ENCODE measurements at places on chromosomes 13 and 19.

DNA sequence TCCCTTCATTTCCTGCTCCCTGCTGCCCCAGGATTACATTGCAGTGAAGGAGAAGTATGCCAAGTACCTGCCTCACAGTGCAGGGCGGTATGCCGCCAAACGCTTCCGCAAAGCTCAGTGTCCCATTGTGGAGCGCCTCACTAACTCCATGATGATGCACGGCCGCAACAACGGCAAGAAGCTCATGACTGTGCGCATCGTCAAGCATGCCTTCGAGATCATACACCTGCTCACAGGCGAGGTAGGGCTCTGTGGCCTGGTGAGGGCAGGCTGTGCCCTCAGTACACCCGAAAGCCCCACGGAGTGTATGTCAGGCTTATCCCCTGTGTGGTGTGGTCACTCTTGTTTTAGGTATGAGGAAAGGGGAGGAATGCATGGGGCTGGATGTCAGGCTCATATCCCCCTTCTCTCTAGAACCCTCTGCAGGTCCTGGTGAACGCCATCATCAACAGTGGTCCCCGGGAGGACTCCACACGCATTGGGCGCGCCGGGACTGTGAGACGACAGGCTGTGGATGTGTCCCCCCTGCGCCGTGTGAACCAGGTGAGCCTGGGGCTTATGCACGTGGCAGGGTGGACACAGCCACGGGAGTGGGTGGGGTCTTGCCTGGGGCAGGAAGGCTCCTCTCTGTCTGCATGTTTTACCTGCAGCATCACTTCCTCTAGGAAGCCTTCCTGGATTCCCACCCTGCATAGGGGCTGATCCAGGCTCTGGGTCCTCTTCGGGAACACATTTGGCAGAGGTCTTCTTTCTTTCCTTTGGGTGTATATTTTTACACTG lies 2.3 kb upstream of the RNF225 start:
- DNase-seq: no peak

GRCh38 chr19:4712771-4713170 lies 10.9 kb downstream of the DPP9 start:
- peak; percentile 52 for DNase-seq

DNA sequence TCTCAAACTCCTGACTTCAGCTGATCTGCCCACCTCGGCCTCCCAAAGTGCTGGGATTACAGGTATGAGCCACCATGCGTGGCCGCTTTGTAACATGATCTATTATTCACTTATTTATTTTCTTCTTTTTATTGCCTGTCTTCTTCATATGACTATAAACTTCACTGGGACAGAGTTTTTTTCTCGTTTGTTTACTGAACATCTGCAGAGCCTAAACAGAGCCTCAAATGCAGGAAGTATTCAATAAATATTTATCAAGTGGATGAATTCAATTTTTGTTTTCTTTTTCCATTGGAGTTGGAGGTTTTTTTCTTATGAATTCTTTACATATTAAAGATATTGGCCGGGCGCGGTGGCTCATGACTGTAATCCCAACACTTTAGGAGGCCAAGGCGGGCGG lies 54.7 kb downstream of the SKA3 start:
- DNase-seq: no peak

DNA sequence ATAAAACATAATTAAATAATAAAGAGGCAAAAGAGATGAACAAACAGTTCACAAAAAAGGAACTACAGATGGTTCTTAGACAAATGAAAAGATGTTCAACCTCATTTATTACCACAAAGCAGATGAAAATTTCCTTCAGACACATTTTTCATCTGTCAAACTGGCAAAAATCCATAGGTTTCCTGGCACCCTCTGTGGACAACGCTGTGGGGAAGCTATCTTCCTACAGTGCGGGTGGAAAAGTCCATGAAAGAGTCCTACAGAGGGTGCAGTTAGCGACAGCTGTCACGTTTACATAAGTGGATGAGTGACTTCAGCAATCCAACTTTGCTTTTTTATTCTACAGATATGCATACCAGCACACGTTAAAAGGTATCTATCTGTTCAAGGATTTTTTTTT lies 30.3 kb upstream of the PDCD5 start:
- DNase-seq: no peak

GRCh38 chr19:7196763-7197118 lies 97.5 kb downstream of the INSR start:
- no peak for DNase-seq

- DNase-seq: no peak
Measured at GRCh38 chr19:49056101-49056901, 1.2 kb downstream of the CGB7 start.

DNA sequence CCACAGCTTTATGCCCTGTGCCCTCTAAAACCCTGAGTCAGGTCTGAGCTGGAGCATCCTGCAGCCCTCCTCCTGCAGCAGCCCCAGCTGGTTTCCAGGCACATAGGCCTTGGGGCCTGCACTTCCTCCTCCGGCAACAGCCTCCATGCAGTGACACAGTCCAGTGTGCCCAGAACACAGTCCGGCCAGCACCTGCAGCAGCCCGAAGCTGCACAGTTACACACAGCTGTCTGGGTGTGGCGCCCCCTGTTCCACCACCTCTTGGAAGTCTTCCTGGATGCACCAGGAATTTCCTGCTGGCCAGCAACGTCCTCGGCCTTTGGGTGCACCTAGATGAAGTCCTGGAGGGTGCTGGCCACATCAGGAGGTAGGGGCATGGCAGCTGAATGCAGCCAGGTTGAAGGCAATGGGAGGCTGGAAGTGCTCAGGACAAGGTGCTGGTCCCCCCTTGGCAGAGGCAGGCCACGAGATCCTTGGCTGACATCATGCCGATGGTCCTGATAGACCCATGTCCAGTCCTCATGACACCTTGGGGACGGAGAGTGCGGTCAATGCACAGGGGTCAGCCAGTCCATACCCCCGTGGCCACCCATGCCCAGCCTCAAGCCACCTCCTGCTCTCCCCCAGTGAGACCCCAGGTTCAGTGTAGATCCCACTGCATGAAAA lies 27.1 kb upstream of the PARP4 start:
- no peak for DNase-seq

DNA sequence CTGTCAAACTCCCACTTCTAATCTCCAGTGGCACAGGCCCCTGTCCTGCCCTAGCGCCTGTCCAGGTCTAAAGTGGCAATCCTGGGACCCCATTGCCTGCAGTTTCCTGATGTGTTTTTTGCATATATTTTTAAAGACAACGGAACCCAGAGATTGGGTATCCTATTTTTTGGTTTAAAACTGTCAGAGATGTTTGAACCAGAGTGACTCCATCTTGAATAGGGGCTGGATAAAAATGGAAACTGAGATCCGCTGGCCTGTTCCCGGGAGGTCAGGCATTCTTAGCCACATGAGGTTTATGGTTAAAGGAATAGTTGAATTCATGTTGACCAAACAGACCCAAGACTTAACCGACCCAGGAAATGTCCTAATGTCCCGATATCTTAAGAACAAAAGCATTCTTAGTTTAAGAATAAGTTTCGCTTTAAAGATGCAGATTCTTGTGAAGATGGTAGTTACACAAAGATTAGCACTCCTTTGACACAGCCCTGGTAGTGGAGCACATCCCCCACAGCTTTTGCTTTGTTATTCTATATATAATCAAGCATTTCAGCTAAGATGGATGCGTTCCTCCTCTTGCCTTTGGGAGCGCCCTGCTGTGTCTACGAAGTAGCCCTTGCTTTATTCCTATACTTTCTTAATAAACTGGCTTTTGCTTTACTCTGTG lies 332.1 kb downstream of the UQCRFS1 start:
- no peak for DNase-seq

DNA sequence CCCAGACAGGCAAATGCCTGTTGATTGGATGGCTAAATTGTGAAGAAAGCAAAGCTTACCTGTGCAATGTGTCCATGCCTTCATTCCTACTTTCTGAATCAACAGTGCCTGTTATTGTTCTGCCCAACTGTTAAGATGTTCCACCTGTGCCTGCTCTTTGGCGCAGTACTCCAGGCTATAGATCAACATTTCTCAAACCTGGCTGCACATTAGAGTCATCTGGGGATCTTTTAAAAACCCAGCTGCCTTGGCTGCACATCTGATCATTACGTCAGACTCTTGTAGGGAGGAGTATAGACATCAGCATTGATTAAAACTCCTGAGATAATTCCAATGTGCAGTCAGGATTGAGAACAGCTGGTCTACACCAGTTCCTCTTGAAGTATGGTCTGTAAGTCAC lies 16.2 kb upstream of the CPB2 start:
- DNase-seq: no peak

GRCh38 chr13:31978021-31978420 lies 53.6 kb upstream of the FRY start:
- DNase-seq: no peak

GRCh38 chr19:15836330-15837220 lies 21.1 kb upstream of the OR10H1 start:
- peak; percentile 98 for DNase-seq

- no peak for DNase-seq
Measured at GRCh38 chr19:23095418-23095817, 21.4 kb upstream of the ZNF730 start.
